NCI-H1092 treated with DMSO at 0.1 percent for 48 hours (cell line): ENCODE measurements at places on chromosomes 4 and X.

- no peak for DNase-seq
Measured at GRCh38 chrX:103730147-103730795, 19.6 kb downstream of the TMEM31 start.

DNA sequence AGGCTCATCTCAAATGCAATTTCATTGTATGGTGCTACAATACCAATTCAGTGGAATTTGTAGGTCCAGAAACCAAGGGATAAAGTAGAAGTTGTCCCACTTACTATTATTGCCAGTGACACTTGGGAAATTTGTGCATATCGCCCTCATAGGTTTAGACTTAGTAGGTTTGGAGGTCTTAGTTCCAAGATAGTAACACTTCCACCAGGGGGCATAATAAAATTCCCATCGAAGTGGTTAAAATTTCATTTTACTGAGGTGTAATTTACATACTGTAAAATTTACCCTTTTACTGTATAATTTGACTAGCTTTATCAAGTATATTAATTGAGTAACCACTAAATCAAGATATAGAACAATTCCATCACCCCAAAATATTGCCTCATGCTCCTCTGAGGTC is 174.6 kb downstream of the INPP4B start:
- DNase-seq: no peak

GRCh38 chr4:187849556-187850225 is 145.9 kb upstream of the ZFP42 start:
- DNase-seq: no peak

DNA sequence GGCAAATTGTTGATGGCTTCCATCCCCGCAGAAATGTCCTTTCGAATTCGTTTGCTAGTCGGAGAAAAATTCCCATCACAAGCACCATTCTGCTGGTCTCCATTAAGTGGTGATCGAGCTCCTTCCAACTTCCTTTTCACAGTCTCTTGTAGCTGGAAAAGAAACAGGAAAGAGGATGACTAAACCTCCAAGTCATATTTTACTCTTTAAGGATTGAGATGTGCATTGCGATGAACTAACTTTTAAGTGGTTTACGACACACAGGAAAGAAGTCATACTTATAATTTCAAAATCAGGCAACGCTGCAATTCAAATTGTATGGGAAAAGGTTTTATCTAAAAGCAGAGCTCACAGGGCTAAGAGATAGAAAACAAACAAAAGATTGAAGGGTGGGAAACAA is 225.2 kb downstream of the MGST2 start:
- no peak for DNase-seq

GRCh38 chr4:7161721-7162214 is 30.6 kb upstream of the SORCS2 start:
- no peak for DNase-seq

GRCh38 chr4:7765666-7766065 is 174.0 kb downstream of the AFAP1 start:
- DNase-seq: no peak

DNA sequence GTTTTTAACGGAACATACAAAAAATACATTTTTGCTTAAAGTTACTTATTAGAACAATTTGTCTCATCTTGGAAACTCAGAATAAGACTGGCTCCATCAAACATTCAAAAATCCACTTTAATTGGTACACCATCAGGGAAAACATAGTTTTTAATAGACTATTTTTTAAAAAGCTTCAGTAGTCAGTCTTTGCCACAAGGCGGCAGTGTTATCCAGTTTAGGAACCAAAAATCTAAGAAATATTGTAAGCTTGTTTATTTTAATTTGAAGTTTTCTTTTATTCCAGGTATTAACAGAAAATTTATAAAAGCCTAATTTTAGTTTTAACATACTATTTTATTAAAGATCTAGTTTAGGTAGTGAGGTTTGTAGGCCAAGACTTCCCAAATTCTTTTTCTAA is 107.7 kb downstream of the APOOL start:
- peak; percentile 10 for DNase-seq

DNA sequence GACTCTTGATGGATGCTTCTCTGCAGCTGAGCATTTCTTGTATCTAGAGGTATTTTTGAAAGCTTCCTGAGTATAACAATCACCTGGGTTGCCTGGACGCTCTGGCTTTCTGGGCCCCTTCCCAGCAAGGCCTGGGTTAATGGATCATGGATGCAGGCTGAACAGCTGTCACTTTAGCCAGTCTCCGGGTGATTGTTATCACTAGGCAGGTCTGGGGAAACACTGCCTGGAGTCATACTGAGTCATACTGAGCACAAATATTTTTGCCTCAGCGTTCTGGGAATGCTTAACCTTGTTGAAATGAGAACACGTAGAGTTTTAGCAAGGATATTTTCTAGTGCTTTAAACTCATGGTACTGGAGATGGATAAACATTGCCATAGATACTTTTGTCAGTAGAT is 102.6 kb downstream of the PHEX start:
- DNase-seq: no peak

DNA sequence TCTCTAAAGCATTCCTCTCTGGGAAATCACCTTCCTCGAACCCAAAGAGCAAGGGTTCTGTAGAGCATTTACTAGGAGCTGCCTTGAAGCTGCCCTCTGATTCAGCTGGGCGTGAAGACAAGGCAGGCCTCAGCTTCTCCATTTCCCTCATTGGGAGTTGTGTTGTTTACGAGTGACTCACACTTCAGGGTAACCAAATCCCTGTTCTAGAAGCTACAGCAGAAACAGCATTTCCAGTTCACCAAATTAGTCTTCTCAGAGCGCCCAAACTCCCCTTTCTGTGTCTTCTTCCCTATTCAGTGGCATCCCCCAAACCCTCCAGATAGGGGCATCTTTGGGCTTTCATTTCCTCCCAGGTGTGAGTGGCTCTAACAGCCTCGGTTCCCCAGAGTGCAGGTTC is 863 bp upstream of the XPNPEP2 start:
- DNase-seq: no peak

DNA sequence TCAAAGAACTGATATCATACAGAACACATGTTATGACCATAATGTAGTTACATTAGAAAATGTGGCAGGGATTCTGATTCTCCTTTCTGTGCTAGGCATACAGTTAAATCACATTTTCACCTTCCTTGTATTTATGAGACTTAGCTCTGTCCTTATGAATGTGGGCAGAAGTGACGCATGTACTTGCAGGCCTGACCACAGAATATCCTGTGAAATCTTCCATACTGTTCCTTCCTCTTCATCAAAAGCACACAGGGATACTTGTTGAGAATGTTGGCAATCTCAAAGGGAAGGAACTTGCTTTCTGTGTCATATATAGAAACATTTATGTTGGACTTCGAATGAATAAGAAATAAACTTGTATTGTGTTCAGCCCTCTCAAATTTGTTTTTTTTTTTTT is 17.2 kb upstream of the MYOZ2 start:
- DNase-seq: no peak

DNA sequence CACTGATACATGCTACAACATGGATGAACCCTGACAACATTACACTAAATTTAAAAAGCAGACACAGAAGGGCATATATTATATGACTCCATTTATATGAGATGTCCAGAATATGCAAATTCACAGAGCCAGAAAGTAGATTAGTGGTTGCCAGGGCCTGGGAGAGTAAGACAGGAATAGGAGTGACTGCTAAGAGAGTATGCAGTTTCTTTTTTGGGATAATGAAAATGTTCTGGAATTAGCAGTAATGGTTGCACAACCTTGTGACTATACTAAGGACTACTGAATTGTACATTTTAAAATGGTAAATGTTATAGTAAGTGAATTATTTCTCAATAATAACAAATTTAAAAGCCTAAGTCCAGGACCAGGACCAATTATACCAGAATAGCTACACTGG is 29.5 kb upstream of the NUP54 start:
- DNase-seq: no peak

DNA sequence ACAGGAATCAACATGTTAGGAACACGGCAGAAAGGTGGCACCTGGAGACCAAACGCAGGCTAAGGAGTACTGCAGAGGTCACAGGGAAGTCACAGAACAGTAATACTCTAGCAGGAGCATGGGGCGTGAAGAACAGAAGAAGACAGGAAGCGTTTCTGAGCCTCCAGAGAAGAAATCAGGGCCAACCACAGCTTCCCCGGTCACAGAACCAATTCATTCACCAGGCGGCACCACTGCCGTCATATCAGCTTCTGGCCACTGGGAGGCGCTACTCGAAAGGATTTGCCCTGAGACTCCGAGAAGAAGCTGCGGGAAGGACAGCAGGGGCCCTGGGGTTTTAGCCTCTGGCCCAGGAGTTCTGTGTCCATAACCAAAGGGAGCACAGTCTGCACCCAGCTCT is 78.0 kb upstream of the DRD5 start:
- peak; percentile 87 for DNase-seq

GRCh38 chrX:33336783-33337182 is 125.4 kb upstream of the DMD start:
- DNase-seq: peak; percentile 4

DNA sequence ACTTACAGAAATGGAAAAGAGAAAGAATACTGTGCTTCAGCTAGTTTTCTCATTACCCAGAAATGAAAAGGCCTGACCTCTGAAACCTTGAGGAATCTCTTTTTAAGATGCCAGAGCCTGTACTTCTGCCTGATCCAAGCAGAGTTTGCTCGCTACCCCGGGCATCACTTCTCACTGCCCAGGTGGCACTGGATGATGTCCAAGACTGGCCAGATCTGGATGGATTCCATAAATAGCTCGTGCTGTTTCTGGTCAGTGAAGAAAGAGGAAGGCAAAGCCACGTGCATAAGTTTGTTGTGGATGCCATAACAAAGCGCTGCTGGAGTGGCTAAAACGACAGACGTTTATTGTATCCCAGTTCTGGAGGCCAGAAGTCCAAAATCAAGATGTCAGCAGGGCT is 133.5 kb downstream of the TBL1X start:
- DNase-seq: no peak

DNA sequence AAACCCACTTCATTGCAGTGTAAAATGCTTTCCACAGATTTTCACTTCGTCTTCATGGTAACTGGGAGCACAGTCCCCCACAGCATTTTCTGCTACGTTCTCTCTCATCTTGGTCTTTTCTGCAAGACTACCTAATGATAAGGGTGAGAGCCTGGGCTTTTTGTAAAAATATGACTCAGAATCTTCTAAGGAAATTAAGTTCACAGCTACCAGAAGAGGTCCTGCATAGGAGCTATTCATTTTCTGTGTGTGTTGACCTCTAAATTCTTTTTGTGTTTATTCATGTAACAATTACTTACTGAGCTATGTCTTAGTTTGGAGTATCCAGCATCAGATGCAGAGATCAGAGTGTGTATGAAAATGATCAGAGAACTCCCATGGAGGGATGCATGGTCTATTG is 192.2 kb downstream of the CPEB2 start:
- no peak for DNase-seq

DNA sequence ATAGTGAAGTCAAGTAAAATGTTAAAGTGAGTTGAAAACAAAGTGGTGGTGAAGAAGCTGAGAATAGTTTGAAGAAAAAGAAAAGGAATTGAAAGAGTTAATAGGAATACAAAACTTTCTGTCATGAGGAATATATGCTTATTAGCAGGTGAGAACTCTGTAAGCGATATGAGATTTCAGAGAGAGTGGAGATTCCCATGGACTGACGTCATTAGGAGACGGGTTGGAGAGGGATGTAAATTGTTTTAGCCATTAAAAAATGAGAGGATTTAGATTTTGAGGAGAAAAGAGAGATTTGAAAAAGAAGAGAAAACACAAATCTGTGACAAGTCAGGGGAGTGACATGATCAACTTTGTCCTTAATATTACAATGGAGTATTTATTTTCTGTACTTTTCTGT is 11.7 kb downstream of the NDST4 start:
- no peak for DNase-seq

DNA sequence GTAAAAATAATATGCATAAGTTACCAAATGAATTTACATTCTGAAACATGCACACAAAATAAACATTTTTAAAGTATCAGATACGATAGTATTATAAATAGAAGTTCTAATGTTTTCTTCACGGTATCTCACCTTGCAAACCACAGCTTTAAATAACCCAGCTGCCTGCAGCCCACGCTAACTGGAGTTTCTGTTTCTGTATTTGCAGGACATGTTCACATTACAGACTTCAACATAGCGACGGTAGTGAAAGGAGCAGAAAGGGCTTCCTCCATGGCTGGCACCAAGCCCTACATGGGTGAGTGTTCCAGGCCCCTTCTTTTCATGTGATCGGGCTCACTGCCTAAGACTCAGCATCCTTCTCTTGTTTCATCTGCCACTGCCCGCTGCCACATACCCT is 291.7 kb downstream of the EVC2 start:
- DNase-seq: no peak

- no peak for DNase-seq
Measured at GRCh38 chrX:3526071-3526470, 179.6 kb upstream of the MXRA5 start.

DNA sequence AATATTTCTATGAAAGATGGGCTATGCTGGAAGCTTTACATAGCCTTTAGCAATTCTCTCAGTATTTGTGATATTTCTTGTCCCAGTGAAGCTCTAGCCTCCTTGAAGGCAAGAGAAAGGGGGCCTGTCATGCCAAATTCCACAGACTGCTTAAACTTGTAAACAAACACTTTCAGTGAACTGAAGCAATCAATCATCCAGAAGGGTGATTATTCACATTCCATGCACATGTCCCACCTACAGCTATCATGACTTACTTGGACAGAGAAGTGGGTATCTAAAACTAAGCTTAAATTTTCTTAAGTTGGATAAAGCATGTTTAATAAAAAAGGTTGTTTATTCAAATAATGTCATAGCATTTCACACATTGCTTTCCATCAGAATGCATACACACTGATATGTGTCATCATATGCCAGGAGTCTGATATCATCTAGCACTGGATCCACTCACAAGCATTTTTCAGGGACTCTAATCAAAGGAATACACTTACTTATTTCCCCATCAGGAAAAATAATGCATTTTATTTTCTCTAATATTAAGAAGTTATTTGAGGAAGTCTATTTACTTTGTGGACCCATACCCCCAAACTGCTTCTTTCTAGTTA is 1.2 kb upstream of the FSTL5 start:
- DNase-seq: no peak

DNA sequence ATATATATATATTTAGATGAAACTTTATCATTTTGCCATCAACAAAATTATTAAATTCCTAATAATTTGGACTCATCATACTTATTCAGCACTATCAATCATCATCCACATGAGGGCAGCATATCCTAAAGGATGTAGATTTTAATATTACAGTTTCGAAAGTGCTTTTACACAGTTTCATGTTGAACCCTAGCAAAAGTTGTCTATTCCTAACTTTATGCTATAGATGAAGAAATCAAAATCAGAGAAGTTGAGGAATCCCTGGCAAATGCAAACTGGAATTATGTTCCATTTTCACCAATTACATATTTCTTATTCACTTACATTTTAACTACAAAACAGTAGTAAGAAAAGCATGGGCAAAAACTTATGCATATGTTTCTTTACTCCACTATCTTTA is 36.6 kb upstream of the UGT2A1 start:
- peak; percentile 26 for DNase-seq

GRCh38 chrX:110310896-110311295 is 7.0 kb downstream of the AMMECR1 start:
- DNase-seq: no peak

DNA sequence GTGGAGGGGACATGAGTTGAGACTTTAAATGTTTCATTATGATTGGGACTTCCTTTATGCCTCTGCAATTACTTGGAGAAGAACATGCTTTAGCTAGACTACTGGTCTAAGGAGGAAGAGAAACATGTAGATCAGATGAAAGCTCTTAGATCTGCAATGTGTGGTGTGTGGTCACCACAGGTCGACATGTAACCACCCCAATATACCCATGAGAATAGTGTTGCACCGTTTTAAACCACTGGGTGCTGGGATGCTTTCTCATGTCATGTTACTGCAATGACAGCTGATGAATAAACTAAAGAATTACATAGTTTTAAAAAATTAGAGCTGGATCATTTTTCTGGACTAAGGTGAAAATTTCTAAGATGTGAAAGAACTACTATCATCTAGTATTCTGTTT is 1039.7 kb downstream of the RAPGEF2 start:
- no peak for DNase-seq
